ENCODE measurements at places on chromosomes 2 and 18. TPM values are rescaled to one million over a fixed set of nuclear protein-coding genes. Genes with fewer than 3 reads are reported as not detected.

The IKZF2 gene
- total RNA-seq, result 19.4 TPM

The CCDC148 gene
- total RNA-seq, result 0.56 TPM

The SEPTIN10 gene
- total RNA-seq, result 83.9 TPM

The OSR1 gene
- total RNA-seq, result 12.4 TPM

The ABCG5 gene
- not detected for total RNA-seq

- peak; percentile 63 for DNase-seq
Measured at GRCh38 chr2:88874063-88874657, 182.7 kb downstream of the RPIA start.

DNA sequence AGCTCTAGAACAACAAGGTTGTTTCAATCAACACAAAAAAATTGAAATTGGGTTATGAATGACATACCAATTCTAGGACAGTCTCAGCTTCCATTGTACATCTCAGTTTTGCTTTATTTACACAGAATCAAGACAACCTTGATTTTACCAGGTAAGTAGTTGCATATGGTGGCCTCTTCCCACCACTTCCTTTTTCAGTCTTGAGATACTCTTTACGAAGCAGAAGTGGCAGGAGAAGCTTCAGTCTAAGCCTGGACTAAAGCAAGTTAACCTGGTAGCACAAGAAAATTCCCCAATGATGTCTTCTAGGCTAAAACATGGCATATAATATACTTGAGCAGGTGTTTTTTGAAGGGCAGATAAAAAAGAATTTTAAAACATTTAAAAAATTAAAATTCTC lies 10.7 kb upstream of the FAM136A start:
- DNase-seq, result no peak

DNA sequence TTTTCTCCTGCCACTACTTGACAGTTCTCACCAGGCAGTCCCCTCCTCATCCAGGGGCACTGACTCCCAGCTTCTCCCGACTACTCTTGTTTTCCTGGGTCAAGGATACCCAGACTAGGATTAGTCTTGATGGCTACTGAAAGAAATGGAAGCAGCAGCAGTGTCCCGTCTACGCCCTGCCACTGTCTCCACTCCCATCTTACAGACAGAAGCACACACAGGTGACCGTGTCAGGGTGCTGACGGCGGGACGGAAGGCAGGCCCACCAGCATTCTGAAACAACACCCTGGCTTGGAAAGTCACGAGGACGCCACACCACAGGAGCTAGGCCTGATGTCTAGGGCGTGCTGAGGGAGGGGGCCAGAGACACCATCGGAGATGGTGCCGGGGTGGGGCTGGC lies 82.9 kb downstream of the KCTD1 start:
- DNase-seq, result no peak

DNA sequence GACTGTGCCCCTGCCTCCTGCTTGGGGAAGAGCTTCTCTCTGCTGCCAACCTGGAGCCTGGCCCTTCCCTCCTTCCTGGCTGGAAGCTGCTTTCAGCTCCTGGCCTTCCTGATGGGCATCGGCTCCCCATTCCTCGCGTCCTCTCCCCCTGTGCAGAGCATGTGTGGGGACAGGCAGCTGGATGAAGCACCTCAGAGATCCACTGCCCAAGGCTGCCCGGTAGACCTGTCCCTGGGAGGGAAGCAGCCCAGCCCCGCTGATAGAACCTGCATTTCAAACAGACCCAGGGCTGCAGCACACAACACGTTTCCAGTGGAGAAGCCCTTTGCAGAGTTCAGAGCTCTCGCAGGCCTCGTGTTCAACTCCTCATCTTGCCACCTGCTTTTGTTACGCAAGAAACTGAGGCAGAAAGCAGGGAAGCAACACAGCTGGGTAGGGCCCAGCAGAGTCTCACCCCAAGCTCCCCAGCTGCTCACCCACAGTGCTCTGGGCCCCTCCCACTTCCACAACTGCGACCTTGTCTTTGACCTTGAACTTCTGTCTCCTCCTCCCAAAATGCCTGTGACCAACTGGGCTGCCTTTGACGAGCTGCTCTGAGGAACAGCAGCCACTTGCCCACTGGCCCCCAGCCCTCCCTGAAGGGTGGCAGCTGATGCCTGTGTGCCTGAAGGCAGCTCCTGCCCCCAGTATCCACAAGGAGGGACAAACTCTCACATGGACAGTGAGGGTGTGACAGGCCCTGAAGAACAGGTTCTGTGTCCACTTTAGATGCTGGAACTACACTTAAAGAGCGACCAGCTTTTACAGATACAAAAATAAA lies 65.5 kb downstream of the PARD6G start:
- no peak for DNase-seq

DNA sequence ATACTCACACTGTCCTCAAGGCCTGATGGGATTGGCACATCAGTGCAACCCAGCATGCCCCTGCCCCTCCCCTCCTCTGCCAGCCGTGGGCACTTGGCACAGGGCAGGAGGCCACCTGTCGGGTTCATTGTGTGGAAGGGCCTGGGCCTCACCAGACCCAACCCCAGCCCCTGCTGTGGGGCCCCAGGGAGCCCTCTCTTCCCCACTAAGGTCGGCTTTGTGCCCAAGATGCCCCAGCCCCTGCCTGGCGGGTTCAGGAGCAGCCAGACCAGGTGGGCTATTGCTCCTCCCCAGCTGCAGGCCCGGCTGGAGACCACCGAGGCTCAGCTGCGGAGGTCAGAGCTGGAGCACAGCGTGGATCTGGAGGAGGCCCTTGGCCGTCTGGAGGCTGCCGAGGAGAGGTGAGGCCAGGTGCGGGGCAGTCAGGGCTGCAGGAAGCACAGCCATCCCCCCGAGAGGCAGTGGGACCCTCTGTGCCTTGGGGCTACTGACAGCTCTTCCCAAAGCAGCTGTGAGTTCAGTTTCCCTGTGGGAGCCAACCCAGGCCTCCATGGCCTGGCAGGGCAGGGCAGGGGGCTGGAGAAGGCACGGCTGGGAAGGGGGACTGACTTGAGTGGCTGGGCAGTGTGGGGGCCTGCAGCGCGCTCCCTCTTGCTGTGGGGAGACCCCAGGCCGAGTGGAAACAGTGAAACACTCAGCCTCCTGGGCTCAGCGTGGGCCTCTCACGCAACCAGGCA lies 16.3 kb downstream of the CROCC2 start:
- DNase-seq, result no peak

- no peak for DNase-seq
Measured at GRCh38 chr2:228446734-228447133, 265.2 kb upstream of the SPHKAP start.

- DNase-seq, result peak; percentile 38
Measured at GRCh38 chr18:26460449-26461091, 87.8 kb downstream of the KCTD1 start.

DNA sequence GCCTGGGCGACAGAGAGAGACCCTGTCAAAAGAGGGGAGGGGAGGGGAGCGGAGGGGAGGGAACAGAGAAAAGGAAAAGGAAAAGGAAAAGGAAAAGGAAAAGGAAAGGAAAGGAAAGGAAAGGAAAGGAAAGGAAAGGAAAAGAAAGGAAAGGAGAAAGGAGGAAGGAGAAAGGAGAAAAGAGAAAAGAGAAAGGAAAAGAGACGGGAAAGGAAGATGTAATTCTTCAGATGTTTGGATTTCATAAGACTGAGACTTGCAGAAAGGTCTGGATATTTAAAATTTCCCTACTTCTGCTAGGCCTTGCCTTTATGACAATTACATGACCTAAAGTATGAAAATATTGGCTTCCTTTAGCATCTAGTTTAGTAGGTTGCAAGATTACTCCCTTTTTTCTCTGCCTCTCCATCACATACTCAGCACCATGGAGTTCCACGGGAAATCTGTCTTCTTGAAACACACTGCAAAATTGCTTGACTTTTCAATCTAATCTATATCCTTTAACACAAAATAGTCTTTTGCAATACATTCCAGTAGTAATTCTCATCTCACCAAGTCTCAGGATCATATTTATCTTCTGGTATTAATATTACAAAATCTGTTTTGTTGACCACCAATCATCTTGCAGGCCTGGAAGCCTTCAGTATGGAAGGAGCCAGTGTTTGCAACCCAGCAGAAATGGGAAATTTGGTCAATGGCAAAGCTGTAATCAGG lies 383.5 kb downstream of the ZEB2 start:
- DNase-seq, result no peak

DNA sequence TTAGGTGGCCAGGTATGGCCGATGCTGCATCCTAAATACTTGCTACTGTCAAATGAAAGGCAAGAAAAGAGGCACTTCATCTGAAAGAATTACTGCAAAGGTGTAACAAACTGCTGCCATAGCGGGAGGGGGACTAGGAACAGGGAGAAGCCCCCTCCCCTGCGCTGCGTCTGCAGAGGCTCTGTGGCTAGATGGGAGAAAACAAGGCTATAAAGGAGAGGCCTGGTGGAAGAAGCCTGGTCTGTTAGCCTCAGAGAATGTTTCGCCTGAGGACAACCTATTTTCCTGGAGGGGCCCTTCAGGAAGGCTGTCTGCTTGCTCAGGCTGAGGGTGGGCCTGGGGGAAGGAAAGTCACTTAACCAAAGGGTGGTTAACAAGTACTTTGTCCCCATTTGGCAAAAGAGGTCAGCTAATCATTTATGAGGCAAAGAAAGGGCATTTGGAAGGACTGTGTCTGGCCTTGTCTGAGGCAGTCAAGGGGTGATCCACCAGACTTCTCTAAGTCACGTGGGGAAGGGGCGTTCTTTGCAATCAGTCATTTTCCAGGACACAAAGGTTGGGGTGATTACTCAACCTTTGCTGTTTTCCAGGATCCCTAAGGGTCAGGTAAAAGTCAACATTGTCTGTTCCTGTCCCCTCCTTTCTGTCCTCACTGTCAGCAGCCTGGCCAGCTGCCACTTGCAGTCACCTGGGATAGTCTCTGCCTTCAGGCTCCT lies 103.0 kb upstream of the TMEM200C start:
- no peak for DNase-seq

GRCh38 chr2:120765678-120766469 lies 30.2 kb downstream of the GLI2 start:
- peak; percentile 99 for DNase-seq

- DNase-seq, result no peak
Measured at GRCh38 chr18:25831301-25831701, 259.1 kb downstream of the SS18 start.

DNA sequence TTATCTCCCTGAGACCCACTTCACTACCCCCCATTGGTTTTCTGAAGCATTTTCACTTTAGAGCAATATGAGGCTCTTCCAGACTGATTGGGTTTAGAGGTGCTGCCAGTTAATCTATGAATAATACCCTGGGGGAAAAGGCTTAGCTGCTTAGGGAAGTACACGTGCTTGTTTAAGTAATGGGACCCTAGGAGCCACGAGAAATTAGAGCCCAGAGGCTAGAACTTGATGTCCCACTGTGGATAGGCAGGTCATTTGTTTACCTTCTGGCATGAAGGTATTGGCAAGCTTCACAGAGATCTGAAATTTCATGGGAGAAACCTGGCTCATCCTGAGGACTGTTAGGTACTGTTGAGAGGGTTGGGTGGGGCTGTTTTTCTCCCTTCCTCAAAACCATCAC lies 59.7 kb downstream of the CLIP4 start:
- DNase-seq, result no peak

Data from IMR-90 (cell line).